Activated T-helper 1 cell treated with Interleukin-2 at 50 U/mL for 16 hours (primary cell): ENCODE measurements at places on chromosomes 13 and 19.

GRCh38 chr19:57817976-57818375 is 3.3 kb upstream of the ZNF552 start:
- DNase-seq: no peak

DNA sequence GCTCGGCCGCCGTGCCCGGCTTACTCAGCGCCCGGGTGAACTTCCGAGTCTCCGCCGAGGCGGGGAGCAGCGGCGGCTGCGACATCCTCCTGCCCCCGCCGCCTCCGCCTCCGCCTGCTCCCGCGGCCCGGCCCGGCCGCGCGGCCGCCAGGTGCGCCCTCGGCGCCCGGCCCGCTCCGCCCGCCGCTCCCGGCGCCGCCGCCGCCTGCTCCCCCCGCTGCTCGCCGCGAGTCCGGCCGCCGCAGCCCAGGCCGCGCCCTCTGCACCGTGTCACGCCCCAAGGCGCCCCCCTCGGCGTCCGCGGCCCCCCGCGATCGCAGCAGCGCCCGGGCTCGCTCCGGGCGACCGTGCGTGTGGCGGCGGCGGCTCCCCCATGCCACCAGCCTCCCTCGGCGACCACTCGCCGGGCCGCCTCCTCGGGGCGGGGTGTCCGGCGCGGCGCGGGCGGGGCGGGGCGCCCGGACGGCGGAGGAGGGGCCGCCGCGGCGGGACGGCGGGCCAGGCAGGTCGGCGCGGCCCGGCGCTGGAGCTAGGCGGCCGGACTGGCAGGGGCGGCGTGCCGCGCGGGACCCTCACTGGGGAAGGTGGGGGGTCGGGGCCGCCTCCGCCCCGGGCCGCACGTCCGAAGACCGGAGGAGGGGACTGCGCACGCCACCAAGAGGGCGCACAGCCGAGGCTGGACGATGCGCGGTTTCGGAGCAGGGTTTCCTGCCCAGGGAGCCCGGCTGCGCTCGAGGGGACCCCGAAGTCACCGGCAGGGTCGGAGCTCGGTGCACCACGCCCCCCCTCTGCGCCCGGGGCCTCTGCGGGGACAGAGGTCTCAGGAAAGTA is 108.6 kb upstream of the DOCK9 start:
- DNase-seq: peak; percentile 69

DNA sequence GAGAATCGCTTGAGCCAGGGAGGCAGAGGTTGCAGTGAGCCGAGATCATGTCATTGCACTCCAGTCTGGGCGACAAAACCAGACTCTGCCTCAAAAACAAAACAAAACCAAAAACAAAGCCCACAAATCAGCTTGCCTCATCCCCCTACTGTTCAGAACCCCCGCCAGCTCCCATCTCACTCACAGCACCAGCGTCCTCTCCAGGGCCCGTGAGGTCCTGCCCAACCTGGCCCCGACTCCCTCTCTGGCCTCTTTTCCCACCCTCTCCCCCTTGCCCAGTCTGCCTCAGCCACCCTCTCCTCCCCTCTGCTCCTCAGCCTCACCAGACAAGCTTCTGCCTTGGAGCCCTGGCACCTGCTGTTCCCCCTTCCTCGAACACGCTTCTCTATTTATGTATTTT is 3.8 kb downstream of the SLC8A2 start:
- no peak for DNase-seq

DNA sequence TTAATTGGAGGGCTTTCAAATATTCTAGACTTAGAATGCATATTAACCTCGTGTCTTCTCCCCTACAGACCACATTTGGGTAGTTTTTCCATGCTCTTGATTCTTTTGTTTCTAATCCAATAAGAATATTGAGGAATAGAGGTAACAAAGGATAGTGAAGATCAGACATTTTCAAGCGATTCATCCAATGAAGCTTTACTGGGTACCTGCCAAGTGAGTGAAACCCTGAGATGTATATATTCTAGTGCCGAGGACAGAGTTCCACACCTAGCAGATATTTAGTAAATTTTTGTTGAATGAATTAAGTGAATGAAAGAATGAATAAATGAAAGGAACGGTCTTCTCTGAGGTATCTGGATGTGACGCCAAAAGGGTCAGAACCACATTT is 442 bp upstream of the RFC3 start:
- no peak for DNase-seq

GRCh38 chr13:84902243-84902642 is 897.0 kb downstream of the SLITRK6 start:
- DNase-seq: no peak

- peak; percentile 50 for DNase-seq
Measured at GRCh38 chr19:39430675-39431593, 4.8 kb downstream of the RPS16 start.

- no peak for DNase-seq
Measured at GRCh38 chr13:113044391-113045114, 61.0 kb upstream of the F7 start.

GRCh38 chr13:24032674-24033073 is 127.8 kb upstream of the SPATA13 start:
- DNase-seq: no peak

GRCh38 chr13:77620138-77620537 is 77.3 kb upstream of the SLAIN1 start:
- DNase-seq: no peak

DNA sequence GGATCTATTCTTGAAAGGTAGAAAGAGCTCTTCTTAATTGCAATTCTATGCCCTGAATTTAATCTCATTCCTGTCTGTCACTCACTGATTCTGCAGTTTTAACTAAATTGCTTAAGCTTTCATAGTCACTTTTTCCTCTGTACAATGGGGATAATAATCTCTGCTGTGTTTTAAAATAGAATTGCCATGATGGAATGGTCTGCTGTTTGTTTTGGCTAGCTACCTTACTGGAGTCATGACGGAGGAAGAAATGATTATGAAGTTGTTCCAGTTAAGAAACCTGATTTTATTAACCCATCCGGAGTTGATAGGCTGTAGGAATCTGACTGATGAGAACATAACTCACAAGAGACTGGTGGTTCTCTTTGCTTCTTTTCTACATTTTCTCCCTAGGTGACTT is 54.9 kb upstream of the ITM2B start:
- DNase-seq: no peak

- DNase-seq: no peak
Measured at GRCh38 chr19:9909251-9909650, 27.1 kb downstream of the OLFM2 start.

GRCh38 chr19:43439032-43439708 is 24.5 kb downstream of the TEX101 start:
- DNase-seq: peak; percentile 12

DNA sequence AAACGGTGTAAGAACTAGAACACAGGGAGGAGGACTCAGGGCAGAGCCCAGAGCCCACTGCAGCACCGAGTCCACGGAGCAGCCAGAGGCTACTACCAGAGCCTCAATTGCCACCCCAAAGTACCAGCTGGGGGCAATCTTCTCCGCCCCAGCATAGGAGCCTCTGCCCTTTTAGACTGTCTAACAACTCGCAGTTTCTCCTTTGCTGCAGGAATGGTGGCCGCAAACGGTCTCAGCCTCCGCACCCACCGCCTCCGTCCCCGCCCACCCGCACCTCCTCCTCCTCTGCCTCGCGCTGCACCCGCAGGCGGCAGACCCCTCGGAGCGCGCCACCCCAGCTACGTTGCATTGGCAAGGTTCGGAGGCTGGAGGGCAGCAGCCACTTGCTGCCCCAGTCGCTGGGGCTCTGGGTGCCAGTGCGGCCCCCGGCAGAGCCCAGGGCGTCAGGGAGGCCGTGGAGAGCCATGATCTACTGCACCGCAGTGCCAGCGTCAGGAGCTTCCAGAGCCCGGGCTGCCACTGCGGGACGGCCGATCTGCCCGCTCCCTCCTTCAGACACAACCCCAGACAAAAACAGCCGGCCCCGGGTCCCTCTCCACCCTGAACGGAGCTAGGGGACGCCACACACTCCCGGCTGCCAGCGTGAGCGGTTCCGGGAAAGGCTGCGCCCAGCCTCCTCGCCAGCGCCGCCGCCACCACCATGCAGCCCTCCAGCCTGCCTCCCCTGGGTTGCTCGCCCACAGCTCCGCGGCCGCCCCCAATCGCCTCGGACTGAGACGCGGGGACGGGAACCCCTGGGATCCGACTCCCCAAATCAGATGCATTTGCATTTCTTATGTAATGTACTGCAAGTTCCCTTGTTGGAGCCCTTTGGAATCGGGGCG is 1.8 kb downstream of the FGF14 start:
- no peak for DNase-seq

DNA sequence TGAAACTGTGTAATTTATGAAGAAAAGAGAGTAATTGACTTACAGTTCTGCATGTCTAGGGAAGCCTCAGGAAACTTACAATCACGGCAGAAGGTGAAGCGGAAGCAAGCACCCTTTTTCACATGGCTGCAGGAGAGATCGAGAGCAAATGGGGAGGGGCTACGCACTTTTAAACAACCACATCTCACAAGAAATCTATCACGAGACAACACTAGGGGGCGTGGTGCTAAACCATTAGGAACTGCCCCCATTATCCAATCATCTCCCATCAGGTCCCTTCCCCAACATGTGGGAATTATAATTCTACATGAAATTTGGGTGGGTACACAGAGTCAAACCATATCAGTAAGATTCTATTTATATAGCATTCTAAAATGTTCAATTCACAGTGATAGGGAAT is 114.8 kb upstream of the TRPC4 start:
- no peak for DNase-seq

- no peak for DNase-seq
Measured at GRCh38 chr13:44816701-44817100, 172.6 kb downstream of the NUFIP1 start.

DNA sequence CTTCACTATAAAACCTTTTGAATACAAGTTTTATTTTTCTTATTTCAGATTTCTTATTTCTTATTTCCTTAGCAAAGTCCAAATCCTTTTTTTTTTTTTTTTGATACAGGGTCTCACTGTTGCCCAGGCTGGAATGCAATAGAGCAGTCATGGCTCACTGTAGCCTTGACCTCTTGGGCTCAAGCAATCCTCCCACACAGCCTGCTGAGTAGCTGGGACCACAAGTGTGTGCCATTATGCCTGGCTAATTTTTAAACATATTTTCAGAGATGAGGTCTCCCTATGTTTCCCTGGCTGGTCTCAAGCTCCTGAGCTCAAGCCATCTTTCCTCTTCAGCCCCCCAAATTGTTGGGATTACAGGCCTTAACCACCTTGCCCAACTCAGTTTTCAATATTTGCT is 334.3 kb downstream of the DLEU7 start:
- DNase-seq: no peak

DNA sequence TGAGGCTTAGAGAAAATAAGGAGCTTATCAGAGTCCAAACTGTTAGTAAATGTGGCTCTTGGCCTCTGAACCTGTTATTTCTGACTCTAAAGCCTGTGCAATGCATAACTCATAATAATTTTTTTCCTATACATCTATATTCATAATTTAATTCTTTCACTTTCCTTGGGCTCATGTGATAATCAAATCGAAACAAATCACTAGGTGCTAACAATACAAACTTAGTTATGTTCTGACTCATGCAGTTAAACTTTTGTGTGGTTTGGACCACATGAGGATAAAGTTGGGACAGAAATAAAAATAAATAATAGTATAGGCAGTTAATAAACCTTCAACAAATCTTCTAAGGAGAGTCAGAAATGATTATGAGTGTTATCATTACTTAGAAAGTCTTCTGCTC is 1629.0 kb downstream of the OLFM4 start:
- no peak for DNase-seq
